Naive B cell (primary cell): ENCODE measurements at places on chromosomes 4 and X. TPM values are rescaled to one million over a fixed set of nuclear protein-coding genes. Genes with fewer than 3 reads are reported as not detected.

- DNase-seq = no peak
Measured at GRCh38 chrX:50333308-50333707, 128.7 kb downstream of the CCNB3 start.

- no peak for DNase-seq
Measured at GRCh38 chrX:107669261-107669660, 41.0 kb downstream of the PRPS1 start.

DNA sequence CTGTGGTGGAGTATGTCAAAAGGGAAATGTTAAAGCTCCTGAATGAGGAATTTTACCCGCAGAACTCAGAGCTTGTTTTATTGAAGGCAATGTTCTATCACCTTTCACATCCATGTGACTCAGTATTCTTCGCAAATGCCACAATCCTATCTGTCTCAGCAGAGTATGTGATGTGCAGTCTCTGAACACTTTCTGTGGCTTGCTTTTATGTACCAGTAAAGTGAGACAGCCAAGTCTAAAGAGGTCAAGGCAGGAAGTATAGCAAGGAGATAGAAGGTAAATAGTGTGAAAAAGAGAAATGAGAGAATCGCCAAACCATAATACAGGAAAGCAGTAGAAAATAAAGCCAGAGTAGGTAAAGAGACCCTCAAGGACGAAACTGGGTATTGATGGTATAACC lies 515.8 kb downstream of the RAB28 start:
- DNase-seq = no peak

The PCYT1B gene
- not detected for polyA plus RNA-seq

DNA sequence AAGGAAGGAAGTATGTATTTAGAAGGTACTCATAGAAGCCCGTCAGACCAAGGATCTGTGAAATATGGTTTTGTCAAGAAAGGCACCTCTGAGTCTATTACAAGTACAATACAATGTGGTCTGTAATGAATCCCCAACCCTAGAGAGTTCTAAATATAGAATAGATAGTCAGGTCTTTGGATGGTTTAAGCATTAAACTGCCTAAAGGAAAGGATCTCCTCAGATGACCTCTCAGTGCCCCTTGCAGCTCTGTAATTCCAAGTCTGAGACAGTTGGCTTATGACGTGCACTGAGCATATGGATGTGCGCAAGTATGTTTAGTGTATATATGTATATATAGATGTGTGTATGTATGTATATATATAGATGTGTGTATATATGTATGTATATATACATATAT lies 62.0 kb downstream of the CCSER1 start:
- no peak for DNase-seq

GRCh38 chrX:25296850-25297249 lies 281.1 kb upstream of the ARX start:
- no peak for DNase-seq

DNA sequence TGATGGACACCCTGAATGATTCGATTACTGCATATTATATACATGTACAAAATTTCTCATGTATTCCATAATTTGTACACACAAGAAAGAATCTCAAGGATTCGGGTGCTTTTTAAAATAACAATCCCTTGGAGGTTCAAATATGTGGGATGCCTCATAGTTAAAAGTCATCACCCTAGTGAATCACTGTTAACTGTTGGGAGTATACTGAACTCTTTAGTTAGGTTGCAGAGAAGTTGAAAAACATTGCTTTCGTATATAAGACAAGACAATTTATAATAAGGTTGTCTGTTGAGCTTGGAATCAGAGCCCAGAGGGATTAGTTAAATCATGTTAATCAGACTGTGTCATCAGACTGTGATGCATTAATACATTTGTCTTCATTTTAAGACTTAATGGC lies 15.6 kb downstream of the DCK start:
- no peak for DNase-seq

DNA sequence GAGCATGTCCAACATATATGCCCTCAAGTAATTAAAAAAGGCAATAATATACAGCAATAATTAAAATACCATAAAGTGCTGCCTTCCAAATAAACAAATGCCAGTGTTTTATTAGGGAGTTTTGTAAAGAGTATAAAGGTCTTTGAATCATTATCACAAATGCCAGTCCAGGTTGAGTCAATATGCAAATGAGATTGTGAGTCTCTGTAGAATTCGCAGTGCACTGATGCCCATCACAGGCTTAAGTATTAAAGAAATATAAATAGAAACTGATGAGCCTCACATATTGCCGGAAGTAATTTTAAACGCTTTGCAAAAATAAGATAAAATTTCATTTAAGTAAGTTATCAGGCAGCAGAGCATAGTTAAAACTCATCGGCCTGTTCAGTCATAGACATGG lies 205.0 kb upstream of the TECRL start:
- DNase-seq = no peak

- DNase-seq = no peak
Measured at GRCh38 chrX:12693754-12694153, 97.5 kb upstream of the PRPS2 start.

The PAGE5 gene
- polyA plus RNA-seq = not detected

GRCh38 chrX:111086591-111087006 lies 9.4 kb upstream of the PAK3 start:
- DNase-seq = no peak

GRCh38 chrX:66232296-66232695 lies 68.2 kb downstream of the HEPH start:
- DNase-seq = no peak

- DNase-seq = no peak
Measured at GRCh38 chr4:80265571-80266252, 752 bp upstream of the FGF5 start.

GRCh38 chrX:12867685-12868084 lies 813 bp downstream of the TLR7 start:
- no peak for DNase-seq

DNA sequence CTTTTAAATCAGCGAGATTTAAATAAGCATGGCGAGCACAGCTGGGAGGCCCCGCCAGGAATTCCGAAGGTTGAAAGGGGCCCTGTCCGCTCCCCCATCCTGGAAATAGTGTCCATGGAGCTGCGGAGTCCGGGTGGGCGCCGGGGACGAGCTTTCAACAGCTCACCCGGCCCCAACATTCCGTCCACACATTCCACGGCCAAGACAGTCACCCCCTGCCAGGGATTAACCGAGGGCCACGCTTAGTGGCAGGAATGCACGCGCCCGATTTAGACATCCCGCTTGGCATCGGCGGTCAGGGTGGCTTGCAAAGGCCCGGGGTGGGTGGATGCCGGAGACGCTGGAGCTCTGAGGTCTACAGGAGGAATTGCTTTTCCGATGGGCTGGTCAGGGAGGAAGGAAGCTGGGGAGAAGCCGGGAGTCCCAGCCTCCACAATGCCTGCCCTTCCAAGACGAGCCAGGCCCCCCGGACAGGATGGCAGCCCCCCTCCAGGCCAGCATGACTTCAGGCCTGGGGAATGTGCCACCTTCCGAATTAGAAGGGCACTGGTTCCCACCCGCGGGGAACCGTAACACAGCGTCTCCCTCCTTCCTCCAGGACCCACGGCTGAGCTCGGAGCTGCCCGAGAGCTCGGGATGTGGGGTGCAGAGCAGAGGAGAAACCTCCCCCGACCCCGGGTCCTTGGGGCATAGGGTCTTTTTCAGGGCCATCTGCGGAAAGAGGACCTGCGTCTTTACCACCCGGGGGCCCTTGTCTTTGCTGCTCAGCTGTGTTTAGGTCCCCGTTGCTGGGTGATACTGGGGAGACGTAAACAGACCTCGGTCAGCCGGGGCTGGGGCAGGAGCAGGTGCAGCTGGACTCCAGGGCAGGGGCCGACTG lies 26.9 kb upstream of the PPP2R3B start:
- no peak for DNase-seq

DNA sequence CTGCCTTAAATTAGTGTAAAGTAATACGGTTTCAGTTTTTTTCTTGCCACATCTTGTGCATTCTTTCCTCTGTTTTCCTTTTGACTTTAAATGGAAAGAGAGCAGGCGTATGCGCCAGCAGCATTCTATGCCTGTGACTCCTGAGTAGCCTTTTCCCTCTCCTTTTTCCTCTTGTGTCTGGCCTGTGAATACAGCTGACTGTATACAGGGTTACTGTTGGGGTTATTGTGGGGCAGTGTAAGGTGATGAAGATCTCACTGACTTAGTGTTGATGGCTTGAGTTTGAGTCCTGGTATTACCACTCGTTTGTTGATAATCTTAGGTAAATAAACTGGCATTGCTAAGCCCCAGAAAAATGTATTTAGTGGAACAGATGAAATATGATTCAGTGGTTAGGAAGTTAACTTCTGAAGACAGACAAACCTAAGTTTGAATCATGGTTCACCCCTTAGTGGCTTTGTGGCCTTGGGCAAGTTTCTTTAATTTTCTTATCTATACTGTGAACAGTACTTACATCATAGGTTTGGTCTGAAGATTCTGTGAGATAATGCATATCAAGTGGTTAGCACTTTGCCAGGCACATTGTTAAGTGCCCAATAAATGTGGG lies 105.1 kb downstream of the FNIP2 start:
- no peak for DNase-seq

The CXCL6 gene
- not detected for polyA plus RNA-seq

The FGA gene
- not detected for polyA plus RNA-seq

- no peak for DNase-seq
Measured at GRCh38 chr4:84366907-84367306, 132.2 kb downstream of the NKX6-1 start.

DNA sequence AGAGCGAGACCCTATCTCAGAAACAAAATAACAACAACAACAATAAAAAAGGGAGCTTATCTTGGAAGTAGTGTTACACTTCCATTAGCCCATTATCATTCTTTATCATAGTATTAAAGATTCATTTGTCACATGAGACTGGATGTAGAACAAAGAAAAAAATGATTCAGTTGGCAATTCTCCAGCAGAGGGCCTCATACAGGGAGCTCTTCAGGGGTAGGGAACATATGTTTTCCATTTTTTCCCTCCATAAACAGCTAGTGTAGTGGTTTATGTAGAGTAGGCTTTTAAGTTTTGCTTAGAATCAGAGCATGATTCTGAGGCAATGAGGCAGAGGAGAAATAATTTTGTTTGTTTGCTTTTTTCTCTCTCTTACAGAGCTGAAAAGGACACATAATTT lies 5.8 kb downstream of the CPE start:
- DNase-seq = no peak

The TLR1 gene
- polyA plus RNA-seq = 30.2 TPM

DNA sequence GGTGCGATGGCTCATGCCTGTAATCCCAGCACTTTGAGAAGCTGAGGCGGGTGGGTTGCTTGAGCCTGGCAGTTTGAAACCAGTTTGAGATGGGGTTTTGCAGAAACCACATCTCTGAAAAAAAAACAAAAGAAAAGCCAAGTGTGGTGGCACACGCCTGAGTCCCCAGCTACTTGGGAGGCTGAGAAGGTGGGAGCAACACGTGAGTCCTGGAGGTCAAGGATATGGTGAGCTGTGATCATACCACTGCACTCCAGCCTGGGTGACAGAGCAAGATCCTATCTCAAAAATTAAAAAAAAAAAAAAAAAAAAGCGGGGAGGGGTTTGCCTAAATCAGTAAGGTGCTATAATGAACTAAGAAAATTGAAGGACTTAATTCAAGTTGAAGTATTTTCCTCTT lies 58.2 kb upstream of the TBC1D14 start:
- no peak for DNase-seq

DNA sequence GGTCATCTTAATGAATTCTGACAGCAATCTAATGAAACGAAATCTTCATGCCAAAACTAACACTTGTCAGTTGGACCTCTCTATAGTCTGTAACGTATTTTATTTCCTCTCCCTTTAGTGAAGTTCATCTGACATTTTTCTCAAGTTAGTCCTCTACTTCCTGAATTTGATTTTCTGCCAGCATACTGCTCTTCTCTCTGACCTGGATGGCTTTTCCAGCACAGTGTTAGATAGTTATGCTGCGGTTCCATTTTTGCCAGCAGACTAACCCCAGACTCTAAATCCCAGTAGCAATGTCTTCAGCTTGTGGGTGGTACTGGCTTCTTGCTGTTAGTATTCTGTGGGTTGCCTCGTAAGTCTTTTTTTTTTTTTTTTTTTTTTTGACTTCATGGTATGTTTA lies 146.7 kb upstream of the VEGFC start:
- DNase-seq = no peak

GRCh38 chr4:1464581-1465171 lies 58.4 kb upstream of the NKX1-1 start:
- no peak for DNase-seq

The PSAPL1 gene
- polyA plus RNA-seq = not detected

DNA sequence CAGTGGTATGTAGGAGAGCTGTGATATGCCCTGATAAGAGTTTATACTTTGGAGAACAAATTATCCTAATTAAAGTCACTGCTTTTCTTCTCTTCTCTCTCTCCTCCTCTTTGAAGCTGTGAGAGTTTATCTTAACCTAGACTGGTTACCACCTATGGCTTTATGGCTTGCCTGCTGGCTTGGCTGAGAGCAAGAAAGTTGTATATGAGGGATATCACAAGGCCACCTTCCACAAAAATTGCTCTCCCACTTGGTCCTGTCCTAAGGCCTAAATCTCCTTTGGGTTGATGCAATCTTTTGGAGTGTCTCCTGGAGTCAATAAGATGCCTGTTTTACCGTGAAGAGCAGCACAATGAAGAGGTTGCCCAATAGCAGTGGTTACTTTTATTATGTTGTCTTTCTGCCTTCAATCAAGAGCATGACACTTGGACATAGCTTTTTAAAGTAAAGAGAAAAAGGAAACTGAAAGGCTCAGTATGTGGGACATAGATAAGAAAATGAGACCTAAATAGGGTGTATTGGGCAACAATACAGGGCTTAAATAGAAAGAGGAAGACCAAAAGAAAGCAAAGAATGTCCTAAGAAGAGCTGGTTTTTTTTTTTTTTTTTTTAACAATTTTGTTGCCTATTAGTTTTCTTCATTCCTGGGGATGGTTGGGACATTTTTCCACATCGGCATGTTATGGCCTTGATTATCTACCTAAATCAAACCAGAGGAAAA lies 9.2 kb downstream of the GUCY1A1 start:
- DNase-seq = no peak

DNA sequence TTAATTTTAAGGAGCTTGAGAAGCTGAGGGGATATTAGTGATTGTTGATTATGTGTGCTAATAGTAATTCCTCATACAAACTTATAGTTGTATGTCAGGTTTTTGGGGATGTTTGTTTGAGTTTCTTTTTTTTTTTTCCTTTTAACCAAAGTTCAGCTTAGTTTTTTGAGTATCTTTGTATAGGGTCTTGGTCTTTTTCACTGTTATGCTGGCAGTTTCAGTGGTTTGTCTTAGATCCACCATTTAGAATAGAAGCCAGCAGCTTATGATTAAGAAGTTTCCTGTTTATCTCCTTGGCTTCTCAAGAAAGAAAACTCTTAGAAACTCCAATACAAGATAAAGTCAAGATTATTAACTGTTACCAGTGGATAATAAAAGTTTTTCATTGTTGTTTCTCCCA lies 16.1 kb downstream of the CPEB2 start:
- no peak for DNase-seq

DNA sequence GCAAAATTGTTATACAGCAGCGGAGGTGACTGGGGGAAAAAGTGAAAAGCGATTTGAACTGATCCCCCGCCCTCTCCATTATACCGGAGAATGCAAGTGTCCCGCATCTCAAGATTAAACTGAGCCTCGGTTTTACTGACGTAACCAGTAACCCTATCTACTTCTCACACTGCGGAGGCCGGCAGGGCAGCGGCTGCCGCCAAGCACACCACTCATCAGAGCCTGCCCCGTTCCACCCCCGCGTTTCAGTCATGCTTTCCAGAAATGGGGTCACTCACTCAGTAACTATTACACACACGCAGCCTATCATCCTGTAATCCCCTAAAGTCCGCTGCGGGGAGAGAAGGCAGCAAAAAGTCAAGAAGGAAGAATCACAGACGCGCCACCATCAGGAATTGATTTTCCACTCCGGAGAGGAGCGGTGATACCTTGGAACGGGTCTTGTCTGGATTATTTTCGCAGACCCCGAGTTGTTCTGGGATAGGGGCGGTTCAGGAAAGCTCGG lies 1.4 kb downstream of the RPS6KA3 start:
- peak; percentile 41 for DNase-seq

The CTAG1A gene
- polyA plus RNA-seq = not detected
